ENCODE measurements at places on chromosomes 6 and 20.

DNA sequence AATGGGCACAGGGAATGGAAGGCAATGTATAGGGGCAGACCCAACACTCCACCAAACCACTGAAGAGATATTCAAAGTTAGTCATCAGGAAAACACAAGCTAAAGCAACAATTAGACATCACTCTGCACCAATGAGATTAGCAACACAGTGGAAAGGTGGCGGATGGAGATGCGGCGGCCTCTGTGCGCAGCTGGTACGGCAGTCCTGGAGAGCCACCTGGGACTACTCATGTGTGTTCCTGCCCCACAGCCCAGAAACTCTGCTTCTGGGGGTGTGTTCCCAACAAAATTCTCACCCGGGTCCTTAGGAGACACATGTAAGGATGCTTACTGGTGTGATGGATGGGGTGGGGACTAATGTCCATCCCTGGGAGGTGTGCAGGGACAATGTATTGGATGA is 82.4 kb downstream of the DHX35 start:
- H3K27me3 ChIP-seq, result no peaks in the 10 kb centered on the region
- H3K36me3 ChIP-seq, result peaks cover 10% of the 10 kb centered on the region
- no peak overlapping the region for H3K27ac ChIP-seq
- peaks cover under 1% of the 10 kb centered on the region for H3K4me1 ChIP-seq

- peaks cover 48% of the 10 kb centered on the region for H3K4me1 ChIP-seq
- H3K27me3 ChIP-seq, result no peaks in the 10 kb centered on the region
- H3K27ac ChIP-seq, result no peak overlapping the region
- H3K4me3 ChIP-seq, result no peak overlapping the region
- peak; percentile 36 for DNase-seq
Measured at GRCh38 chr20:57482148-57482547, 42.8 kb downstream of the CTCFL start.

- no peaks in the 10 kb centered on the region for H3K36me3 ChIP-seq
- no peak overlapping the region for H3K4me3 ChIP-seq
- DNase-seq, result no peak
- H3K27me3 ChIP-seq, result no peaks in the 10 kb centered on the region
- H3K27ac ChIP-seq, result no peak overlapping the region
Measured at GRCh38 chr20:4521170-4521968, 200.3 kb upstream of the PRND start.

DNA sequence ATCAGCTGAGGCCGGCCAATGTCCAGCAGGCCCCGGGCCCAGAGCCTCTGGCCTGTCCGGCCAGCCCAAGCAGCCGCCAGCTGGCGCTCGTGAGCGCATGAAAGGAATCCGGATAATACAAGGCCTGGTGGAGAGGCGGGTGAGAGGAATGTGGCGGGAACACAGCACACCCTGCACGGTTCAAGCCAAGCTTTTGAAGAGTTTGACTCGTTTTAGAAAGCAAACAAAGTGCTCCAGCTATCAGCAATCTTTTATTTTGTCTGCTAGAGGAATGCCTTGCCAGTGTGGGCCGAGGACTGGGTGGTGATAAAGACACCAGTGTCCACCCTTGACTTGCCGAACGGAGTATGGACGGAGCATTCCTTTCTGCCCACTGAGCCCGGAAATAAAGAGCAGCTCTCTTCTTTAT is 9.3 kb upstream of the NEDD9 start:
- H3K27me3 ChIP-seq, result no peaks in the 10 kb centered on the region
- no peak overlapping the region for H3K4me3 ChIP-seq
- no peak for DNase-seq

- no peak for DNase-seq
- H3K4me1 ChIP-seq, result peaks cover 3% of the 10 kb centered on the region
- H3K27ac ChIP-seq, result no peak overlapping the region
Measured at GRCh38 chr20:7939663-7940062, 595 bp downstream of the HAO1 start.

All from B cell (primary cell).